Fibroblast of lung (primary cell): ENCODE measurements at places on chromosomes 2 and 18. TPM values are rescaled to one million over a fixed set of nuclear protein-coding genes. Genes with fewer than 3 reads are reported as not detected.

DNA sequence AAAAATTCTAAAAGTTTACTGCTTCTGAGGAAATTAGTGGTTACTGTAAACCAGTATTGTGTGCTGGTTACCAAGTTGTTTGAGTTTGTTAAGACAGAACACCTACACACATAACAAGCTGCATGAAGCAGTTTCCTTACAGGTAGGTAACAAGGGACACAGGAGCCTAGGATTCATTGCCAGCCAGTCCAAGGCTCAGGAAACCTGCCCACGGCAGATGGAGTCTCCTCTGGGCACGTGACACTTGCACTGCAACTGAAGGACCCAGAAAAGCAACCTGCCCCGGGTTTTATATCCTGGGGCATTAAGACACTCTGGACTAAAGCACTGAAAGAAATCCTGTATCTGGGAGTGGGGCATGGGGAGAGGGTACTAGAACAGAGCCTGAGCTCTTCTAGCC lies 639.3 kb downstream of the ADCYAP1 start:
- DNase-seq, result no peak

GRCh38 chr2:200625958-200626363 lies 40.1 kb downstream of the AOX1 start:
- peak; percentile 37 for DNase-seq

GRCh38 chr18:68387246-68387645 lies 327.7 kb downstream of the TMX3 start:
- peak; percentile 55 for DNase-seq

GRCh38 chr18:32454593-32454992 lies 16.1 kb downstream of the GAREM1 start:
- no peak for DNase-seq

DNA sequence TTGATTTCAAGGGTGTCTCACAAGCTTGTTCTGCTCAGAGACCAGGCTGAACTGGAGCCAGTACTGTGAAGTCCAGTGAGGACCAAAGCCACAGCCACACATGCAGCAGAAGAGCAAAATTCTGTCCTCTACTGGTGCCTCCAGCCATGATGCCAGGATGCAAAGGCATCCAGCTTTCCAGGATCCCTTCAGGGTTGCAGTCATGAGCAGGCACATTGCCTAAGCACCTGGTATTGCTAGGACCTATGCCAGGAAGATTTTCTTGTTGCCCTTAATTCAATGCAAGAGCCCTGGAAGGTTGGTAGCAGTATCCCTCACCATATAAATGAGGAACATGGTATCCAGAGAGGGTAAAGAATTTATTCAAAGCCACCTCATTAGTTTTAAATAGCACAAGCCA lies 78.9 kb upstream of the CYRIA start:
- no peak for DNase-seq

- no peak for DNase-seq
Observed at GRCh38 chr2:48059975-48060374, 153.7 kb upstream of the FBXO11 start.

GRCh38 chr2:190628591-190629319 lies 20.1 kb upstream of the NAB1 start:
- no peak for DNase-seq

- DNase-seq, result no peak
Observed at GRCh38 chr2:114010001-114010400, 120.1 kb downstream of the ACTR3 start.

The HS1BP3 gene
- polyA plus RNA-seq, result 17.8 and 21.6 TPM in 2 replicates

The HOXD9 gene
- polyA plus RNA-seq, result not detected in 2 replicates

The FAM98A gene
- polyA plus RNA-seq, result 243 and 312 TPM in 2 replicates

The BMP10 gene
- not detected in 2 replicates for polyA plus RNA-seq

The C2orf69 gene
- 9.6 and 10.3 TPM in 2 replicates for polyA plus RNA-seq

The PROC gene
- not detected in 2 replicates for polyA plus RNA-seq

The SPOPL gene
- polyA plus RNA-seq, result 8.5 and 11.5 TPM in 2 replicates
